ENCODE measurements at places on chromosomes 1 and 21.

GRCh38 chr21:15255261-15255660 is 190.5 kb upstream of the NRIP1 start:
- DNase-seq = no peak

DNA sequence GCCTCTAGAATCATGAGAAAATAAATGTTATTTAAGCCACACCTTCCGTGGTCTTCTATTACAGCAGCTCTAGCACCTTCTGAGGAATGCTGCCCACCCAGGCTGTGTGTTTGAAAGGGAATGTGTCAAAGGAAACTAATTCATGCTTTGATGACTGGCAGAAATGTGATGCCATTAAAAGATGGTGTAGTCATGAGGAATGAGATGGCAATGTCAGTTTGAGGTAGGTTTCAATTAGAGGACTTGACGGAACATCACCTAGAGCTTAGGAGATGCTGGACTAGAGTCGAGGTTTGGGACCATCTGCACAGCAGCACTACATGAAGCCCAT is 10.6 kb downstream of the PDZK1 start:
- DNase-seq = no peak

DNA sequence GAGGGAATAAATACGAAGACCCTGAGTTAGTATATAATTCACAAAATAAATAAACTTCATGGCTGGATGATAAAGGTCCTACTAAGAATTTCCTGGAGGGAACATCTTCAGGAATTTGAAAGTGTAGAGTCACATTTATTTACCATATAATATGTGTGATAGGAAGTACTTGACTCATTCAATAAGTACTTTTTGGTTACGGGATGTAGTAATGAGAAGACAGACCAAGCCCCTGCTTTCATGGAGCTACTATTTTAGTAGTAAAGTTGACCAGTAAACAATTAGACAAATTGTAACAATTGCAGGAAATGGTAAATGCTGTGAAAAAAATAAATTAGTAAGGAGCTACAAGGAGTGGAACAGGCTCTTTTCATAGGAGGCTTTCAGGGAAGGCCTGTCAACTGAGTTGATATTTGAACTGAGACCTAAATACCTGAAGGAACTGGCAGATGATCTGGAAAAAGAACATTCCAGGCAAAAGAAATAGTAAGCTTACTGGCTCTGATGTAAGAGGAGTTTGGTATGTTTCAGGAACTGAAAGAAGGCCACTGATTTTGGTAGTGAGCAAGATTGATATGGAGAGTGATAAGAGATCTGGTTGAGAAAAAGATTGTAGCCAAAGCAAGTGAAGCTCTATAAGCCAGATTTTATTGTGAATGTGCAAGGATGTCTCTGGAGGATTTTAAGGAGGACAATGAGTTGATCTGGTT is 36.2 kb downstream of the CAMSAP2 start:
- DNase-seq = no peak

DNA sequence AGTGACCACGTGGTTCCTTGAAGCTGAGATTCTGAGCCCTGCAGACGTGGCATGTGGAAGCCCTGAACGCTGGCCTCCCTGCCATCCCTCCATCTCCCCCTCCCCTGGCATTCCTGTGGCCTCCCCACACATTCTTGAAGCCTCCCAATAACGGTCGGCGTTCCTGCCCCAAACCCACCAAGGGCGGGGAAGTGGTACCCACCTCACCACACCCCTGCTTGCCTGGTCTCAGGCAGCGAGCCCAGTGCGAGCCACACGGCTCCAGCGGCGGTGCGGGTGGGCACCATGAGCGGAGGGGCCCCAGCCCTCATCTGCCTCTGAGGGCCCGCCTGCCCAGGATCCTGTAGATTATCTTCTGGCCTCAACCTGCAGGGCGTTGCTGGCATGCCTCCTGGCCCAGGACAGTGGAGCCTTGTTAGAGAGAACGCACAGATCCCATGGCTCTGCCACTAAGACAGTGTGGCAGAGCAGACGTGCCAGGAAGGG is 20.6 kb upstream of the PRELP start:
- DNase-seq = no peak

DNA sequence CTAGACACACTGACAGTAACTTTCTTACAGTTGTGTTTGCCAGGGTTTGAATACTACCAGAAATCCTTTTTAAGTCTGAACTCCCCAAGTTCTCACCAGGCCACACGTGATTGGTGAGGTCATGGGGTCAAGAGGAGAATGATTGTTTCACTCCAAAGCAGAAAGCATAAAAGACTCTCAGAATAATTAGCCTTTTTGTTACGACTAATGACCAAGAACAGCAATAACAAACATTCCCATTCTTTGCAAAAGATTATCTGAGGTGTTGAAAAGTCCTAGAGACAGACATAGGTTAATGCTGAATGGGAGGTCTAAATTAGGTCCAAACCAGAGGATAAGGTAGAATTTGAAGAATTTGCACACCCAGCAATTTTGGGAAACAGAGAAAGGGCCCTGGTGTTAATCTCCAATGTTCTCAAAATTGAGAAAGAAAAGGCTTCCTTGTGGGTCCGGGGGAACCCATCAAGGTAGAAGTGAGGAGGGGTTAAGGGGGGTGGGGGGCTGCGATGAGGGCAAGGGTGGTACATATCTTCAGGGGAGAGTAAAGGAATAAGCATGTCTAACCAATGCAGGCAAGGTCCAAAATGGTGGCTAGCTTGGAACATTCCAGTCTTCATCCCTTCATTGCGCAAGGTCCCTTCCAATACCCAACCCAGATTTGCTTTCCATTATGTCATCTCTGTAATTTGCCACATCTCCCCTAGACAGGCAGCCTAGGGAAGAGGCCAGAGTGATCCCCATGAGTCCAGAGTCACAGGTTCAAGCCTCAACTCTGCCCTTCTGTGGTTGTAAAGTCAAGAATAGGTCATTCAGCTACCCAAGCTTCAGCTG is 74.6 kb upstream of the NFIA start:
- DNase-seq = no peak

DNA sequence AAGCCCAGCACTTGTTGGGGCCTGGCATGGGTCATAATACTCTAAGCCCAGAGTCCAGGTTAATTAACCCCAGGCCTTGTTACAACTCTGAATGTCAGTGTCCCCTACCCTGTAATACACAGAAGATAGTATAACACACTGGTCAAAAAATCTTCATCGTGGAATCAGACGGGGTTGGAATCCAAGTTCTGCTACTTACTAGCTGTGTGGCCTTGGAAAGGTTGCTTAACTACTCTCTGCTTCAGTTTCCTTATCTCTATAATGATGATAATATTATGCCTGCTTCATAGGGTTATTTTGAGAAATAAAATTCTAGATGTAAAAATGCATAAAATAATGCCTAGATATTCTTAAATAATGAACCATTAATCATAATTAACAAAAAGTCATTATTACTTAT is 77.8 kb upstream of the CTTNBP2NL start:
- DNase-seq = no peak

- no peak for DNase-seq
These were observed 11.9 kb downstream of the WRAP73 start for GRCh38 chr1:3638027-3638426.

DNA sequence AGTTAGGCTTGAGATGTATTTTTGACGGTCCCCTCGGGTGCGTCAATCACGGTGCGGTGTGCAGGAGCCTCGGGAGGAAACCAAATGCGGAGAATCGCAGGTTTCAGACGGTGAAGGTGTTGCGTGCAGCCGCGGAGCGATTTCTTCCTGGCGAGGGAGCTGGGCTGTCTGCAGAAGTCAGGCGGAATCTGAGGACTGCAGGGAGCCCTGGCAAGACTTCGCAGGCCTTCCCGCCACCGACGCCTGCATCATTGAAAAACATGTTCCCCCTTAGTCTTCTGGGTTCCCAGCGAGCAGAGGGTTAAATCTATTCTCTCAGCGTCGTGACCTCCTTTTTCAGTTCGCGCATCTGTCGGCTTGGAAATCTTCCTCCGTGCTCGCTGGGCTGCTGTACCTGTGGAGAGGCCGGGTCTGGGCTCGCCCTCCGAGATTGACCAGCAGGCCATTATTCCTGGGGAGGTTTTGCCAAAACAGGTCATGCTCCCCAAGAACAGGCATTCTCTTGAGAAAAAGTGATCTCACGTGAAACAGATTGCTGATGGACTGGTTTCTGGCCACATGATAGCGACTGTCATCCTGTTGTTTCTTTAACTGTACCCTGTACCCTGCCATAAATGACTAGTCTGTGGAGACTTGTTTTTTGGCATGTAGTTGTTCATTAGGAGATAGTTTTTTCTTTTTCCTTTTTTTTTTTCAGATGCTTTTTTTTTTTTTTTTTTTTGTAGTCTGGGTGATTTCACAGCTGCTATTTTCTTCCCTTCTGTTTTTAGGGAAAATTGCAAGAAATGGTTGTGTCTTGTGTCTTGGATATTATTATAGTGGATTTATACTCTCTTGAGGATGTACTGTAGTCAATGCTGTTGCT is 894 bp downstream of the EPB41 start:
- no peak for DNase-seq

GRCh38 chr1:21763236-21763635 is 19.7 kb downstream of the USP48 start:
- DNase-seq = no peak

- no peak for DNase-seq
These were observed 853.8 kb downstream of the USP25 start for GRCh38 chr21:16583556-16583955.

DNA sequence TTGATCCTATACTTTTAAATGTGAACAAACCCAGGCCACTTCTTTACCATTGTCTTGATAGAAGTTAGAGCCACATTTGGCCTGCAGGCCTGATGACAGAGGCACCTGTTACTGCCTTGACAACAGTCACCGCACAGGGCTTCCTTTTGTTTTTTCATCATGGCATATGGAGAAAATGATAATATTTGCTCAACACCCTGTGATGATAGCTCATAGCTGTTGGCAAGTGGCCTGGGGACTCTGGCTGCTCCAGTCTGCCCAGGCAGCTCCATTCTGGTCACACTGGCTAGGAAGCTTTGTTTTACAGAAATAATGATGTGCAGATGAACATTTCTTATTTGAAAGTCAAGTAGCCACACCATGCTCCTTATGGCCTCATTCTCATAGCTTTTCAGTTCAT is 89.6 kb upstream of the GPR88 start:
- no peak for DNase-seq

DNA sequence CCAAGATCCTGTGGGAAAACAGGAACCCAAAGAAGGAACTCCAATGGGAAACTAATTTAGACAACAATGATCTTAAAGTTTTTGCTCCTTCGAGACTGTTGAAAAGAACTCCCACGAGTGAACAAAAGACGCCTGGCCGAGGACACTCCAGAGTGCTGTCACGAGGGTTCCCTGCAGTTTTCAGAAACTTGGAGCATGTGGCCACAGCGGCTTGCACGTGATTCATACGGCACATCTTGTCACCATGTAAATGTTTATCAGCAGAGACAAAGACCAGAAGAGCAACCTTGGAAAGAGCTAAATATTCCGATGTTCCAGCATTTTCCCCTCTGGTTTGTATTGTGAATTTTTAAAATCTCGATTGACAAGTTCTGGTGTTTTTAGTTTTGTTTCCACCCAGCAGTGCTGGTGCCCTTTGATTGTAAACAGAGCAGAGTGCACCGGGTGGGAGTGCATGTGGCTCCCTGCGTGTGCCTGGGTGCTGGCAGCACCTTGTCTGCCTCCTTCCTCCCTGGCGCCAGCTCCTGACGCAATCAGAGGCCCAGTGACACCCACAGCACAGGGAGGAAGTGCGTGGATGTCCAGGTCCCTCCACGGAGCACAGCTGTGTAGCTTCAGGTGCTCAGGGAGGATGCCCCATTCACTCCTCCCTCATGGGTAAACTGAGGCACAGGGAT is 23.0 kb downstream of the LRRC3 start:
- DNase-seq = no peak

DNA sequence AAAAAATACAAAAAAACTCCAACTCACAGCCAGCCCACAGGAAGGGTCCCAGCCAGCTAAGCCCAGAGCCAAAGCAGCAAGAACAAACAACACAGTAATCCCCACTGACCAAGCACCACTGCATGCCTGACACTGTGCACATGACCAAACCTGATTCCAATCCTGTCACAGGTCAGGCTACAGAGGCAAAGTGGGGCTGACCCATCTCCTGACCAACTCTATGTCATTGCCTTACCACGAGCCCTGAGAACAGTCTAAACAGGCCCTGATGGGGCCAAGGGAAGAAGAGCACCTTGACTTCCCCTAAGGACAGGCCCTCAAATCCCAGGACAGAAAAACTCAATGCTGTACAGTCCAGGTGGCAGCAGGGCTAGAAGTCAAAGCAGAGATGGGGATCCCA is 2.4 kb downstream of the LSS start:
- no peak for DNase-seq

DNA sequence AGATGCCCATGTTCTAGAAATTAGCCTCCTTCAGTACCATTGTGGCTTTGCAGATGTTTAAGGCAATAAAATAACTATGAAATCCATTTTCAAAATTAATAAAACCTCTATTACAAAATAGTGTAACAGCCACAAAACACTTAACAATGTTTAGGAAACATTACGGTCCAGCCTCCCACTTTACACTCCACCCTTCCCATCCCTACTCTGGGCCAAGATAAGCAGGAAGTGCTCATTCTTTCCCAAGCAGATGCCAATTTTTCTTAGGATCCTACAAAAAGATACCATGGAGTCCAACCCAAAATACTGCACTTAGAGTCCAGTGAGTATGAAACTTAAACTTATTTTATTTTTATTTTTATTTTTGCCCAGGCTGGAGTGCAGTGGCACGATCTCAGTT is 150.8 kb downstream of the NR5A2 start:
- DNase-seq = peak; percentile 19

DNA sequence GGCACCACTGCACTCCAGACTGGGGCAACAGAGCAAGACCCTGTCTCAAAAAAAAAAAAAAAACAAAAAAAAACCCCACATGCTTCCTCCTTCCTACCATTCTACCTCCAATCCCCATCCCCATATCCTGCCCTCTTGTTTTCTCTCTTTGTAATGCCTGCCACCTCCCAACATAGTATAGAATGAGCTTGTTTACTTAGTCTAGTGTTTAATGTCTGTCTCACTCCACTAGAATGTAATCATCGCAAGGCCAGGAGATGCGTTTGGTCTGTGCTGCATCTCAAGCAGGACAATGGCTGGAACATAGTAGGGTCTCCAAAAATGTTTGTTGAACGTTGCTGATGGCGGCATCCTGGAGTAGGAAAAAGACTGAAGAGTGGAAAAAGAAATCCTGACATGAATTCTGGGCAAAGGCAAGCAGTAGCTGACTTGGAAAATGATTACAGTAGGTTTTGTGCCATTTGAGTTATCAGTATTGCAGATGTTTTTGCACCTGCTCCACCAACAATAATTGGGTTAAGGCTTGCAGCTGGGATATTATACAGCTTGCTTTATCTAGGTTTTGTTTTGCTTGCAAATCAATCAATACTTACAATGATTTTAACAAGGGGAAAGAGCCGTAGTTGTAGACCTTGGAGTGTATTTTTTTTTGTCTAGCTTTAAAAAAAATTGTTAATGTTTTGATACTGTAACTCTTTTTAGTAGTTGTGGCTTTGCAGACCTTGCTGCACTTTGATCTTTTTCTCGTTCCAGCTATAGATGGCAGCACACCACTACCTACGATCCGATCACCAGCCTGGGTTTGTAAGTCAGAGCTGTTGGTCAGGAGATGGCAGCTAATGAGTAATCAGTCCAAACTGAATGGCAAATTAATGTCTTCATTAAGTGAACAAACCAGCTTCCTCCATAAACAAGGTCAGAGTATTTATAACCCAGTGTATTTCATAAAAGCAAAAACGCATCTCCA is 62.4 kb downstream of the BACH1 start:
- DNase-seq = no peak

GRCh38 chr1:39255222-39255621 is 50.7 kb downstream of the MACF1 start:
- peak; percentile 47 for DNase-seq

Measured in AG20443 (cell line).